ENCODE measurements at places on chromosomes 2 and 18.

DNA sequence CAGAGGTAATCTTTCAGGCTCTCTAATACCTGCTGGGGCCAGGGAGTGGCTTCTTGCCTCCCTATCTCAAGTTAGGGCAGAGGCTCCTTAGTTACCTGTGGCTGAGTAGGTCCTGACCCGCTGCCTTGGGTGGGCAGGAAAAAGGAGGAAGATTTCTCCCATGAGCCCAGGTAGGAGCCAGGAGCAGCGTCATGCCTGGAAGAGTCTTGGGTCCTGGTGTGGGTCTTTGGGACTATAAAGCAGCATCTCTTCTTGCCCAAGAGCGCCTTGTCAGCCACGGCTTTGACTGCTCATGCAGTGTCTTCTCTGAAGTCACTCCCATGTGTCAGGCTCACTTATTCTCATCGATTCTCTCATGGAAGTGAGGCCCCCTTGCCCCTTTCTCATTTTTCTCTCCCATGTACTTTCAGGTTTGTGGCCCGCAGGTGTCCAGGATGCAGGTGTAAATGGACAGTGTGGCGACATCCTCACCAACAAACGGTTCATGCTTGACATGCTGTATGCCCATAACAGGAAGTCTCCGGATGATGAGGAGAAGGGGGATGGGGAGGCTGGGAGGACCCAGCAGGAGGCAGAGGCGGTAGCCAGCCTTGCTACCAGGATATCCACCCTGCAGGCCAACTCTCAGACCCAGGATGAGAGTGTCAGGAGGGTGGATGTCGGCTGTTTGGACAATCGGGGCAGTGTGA, 111.2 kb downstream of the TPGS2 start:
- no peaks in the 10 kb centered on the region for H3K4me1 ChIP-seq
- no peak overlapping the region for H3K4me3 ChIP-seq
- no peak overlapping the region for H3K27ac ChIP-seq
- no peaks in the 10 kb centered on the region for H3K27me3 ChIP-seq
- no peaks in the 10 kb centered on the region for H3K36me3 ChIP-seq

- H3K4me3 ChIP-seq: no peak overlapping the region
- H3K36me3 ChIP-seq: no peaks in the 10 kb centered on the region
- H3K27me3 ChIP-seq: no peaks in the 10 kb centered on the region
- H3K27ac ChIP-seq: no peak overlapping the region
- DNase-seq: no peak
Observed at GRCh38 chr2:64685430-64685829, 31.7 kb upstream of the SERTAD2 start.

DNA sequence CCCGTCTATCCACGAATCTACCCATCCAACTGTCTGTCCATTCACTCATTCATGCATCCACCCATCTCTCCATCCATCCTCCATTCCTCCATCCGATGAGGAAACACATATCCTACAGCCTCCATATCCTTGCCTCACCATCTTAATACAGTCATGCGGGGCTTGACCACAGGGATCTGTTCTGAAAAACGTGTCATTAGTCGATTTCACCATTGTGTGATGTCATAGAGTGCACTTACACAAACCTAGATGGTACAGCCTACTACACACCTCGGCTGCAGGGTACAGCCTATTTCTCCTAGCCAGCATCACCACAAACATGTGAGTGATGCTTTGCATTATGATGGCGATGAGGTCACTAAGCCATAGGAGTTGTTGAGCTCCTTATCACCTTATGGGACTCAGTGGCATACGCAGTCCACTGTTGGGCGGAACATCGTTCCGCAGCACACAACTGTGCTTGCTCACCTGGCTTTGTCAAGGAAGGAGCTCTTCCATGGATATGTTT, 1.9 kb upstream of the NT5DC4 start:
- DNase-seq: no peak
- no peaks in the 10 kb centered on the region for H3K4me1 ChIP-seq
- H3K36me3 ChIP-seq: no peaks in the 10 kb centered on the region
- no peaks in the 10 kb centered on the region for H3K27me3 ChIP-seq

GRCh38 chr2:203599509-203599908, 64.4 kb upstream of the RAPH1 start:
- DNase-seq: no peak
- H3K27me3 ChIP-seq: no peaks in the 10 kb centered on the region
- no peak overlapping the region for H3K27ac ChIP-seq
- no peaks in the 10 kb centered on the region for H3K4me1 ChIP-seq
- no peak overlapping the region for H3K4me3 ChIP-seq

DNA sequence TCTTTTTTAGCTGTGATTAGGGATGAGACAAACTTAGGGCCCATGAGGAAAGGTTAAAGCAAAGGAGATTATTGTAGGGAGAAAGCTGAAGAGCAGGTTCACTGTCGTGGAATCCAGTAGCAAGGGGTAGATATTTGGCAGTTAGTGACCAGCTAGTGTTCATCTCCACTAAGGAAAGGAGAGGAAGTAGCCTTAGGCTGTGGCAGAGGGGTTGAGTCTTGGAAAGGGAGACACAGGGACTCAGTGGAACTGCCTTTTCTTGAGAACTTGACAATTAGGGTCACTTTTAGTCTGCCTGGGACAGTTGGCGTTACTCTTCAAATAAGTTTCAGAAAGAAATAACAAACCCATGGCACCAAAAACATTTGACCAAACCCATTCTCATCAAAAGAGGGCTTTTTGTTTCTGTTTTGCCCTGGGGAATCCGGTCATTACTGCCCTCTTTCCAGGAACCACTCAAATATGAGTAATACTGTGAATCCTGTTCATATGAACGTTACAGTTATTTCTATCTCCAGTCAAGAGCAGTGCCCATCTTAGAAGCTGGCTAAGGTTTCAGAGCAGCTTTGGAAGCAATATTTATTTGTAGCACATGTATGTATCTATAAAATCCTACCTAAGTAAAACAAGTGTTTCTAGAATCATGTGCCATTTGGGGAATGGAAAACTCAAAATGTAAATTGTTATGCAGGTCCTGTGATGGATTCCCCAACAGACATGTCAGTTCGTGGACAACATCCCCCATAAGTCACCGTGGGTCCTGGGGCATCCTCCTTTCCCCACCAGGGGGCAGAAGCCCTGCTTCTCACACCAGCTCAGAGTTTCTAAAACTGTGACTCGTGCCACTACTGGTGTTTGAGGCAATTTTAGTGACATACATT, 77.3 kb upstream of the PHLPP1 start:
- no peaks in the 10 kb centered on the region for H3K36me3 ChIP-seq
- H3K4me1 ChIP-seq: no peaks in the 10 kb centered on the region
- H3K4me3 ChIP-seq: no peak overlapping the region

DNA sequence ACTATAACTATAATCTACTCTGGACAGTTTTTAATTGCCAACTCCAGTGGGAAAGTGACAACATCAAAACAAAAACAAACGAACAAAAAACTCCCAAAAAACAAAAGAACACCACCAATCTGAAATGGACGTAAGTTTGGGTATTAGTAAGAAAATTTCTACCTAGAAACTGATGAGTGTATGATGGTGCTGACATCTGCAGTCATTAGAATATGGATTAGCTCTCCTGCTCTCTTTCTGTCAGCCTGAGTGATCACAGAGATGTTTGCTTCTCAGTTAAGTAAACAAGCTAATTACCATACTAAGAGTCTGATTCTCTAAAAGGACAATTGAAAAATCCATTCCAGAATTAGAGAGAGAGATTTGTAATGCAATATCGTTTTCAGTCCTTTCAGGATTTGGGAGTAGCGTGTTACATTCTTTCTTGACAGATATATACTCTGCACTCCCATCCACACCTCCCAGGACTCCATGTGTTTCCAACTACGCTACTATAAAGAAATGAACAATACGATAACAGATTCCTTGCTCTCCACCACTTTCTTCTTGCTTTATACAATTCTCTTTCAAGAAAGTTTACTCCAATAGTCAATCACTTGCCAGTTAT, 1347.4 kb upstream of the PIK3C3 start:
- H3K27ac ChIP-seq: no peak overlapping the region
- no peak for DNase-seq
- no peaks in the 10 kb centered on the region for H3K27me3 ChIP-seq
- no peak overlapping the region for H3K4me3 ChIP-seq
- no peaks in the 10 kb centered on the region for H3K36me3 ChIP-seq

DNA sequence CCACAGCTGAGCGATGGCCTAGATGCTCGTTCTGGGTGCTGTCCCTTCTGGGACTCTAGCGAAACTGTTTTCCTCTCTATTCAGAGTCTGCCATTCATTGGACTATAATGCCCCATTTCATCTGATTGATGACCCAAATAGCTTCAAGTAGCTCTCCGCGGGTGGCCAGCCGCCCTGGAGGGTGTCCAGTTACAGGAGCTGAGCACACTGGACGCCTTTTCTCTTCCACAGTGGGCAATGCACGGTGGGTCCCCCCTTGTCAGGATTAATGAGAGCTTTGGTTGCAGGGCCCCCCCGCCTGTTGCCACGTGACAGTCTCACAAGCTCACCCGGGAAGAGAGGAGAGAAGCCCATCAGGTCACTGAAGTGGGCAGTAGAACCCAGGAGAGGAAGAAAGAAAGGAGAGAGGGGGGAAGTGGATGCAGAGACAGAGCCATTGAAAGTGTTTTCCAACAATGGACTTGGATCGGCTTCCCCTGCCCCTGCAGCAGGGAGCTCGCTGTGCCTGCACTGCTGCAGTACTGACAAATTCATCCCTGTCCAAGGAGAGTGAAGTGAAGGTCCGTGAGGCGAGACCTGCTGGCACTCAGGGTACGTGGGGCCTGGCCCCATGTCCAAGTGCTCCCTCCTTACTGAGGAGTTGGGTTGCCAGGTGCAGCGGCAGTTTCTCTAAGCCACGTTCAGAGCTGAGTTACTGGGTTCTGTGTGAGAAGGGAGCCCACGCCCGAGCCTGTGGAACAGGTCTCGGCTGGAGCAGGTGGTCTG, 44.8 kb downstream of the DIPK1C start:
- no peak for DNase-seq
- no peak overlapping the region for H3K27ac ChIP-seq
- H3K4me1 ChIP-seq: no peaks in the 10 kb centered on the region
- no peaks in the 10 kb centered on the region for H3K36me3 ChIP-seq
- H3K27me3 ChIP-seq: no peaks in the 10 kb centered on the region

- peaks cover 18% of the 10 kb centered on the region for H3K4me1 ChIP-seq
- peak; percentile 97 for DNase-seq
- no peaks in the 10 kb centered on the region for H3K27me3 ChIP-seq
- H3K36me3 ChIP-seq: no peaks in the 10 kb centered on the region
- H3K27ac ChIP-seq: peak overlapping the region; percentile 84
Observed at GRCh38 chr2:235026649-235027557, 75.1 kb downstream of the SH3BP4 start.
